ENCODE measurements at places on chromosomes 13 and 19.

DNA sequence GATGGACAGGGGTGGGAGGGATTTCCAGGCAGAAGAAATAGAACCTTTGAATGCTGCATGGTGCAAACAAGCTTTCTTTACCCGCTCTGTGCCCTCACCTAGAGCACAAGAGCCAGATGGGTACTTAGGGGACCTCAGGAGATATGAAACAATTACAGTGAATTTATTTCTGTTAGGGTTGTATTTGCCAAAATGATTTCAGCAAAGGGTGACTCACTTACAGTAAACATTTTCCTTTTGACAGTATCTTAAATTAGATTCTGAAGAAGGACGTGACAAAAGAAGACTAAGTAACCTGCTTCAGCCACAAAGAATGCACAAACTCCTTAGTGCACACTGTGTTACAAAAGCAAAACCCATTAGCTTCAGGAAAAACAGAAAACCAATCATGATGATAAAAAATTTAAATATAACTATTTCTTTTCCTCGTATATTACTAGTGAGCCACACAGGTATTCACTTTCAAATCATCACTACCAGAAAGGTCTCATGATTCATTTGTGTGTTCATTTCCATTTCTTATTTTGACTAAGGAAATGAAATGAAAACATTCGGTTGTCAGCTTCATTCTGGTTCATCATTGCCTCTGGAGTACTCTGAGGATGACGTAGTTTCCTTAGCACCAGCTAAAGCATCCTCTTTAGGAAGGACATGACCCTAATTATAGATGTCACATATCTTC, 158.8 kb downstream of the NHLRC3 start:
- DNase-seq: no peak

- DNase-seq: peak; percentile 17
These were observed 59.6 kb downstream of the MYO9B start for GRCh38 chr19:17135001-17135853.

DNA sequence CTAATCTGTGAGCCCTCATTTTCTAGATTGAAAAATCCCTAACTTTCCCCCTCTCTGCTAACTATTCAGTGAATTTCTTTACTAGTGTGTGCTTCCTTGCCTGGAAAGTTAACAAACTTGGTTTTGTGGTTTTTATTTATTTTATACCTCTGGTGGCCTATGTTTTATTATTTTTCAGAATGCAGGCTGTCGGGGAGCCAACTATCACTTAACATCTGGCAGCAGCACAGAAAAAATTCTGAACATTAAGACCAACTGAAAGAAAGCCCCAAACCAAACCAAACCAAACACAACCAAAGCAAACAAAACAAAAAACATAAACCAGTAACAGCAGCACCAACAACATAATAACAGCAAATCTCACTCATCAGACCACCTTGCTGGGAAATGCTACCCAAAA, 109.0 kb upstream of the KL start:
- no peak for DNase-seq

DNA sequence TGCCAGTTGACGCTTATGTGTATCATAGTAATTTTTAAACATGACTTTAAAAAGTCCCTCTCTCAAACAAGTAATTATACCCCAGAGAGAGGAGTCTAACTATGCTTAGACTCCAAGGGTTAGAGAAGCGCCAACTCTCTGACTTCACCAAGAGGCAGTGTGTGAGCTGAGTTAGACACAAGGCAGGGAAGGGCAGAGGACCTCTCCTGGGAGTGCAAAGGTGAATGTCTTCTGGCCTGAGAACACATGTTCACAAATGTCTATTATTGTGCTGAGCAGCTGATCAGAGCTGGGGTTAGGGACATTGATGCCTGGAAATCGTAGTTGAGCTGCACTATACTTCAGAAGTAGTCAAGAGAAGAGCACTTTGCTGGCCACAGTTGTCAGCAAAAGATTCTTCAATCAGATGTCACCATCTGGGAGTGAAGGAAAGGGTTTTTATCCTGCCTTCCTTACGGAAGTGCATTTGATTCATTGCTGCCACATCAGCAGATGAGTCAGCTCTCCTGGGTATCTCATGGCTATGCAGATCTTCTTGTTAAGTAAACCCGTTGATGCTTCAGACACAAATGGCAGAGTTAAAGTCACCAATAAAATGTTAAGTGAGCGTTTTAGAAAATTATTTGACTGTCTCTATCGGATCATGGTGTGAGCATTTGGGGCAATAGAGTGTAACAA, 283.2 kb upstream of the ARGLU1 start:
- no peak for DNase-seq

DNA sequence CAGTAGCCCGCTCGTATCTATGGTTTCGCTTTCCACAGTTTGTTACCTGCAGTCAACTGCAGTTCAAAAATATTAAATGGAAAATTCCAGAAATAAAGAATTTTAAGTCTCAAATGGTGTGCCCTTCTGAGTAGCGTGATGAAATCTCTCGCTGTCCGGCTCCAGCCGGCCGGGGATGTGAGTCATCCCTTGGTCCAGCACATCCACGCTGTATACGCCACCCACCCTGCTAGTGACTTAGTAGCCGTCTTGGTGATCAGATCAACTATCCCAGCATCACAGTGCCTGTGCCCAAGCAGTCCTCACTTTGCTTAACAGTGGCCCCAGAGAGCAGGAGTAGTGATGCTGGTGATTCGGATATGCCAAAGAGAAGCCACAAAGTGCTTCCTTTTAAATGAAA, 40.0 kb downstream of the ZNF331 start:
- DNase-seq: no peak

GRCh38 chr19:14779151-14779550, 791 bp upstream of the ADGRE2 start:
- DNase-seq: no peak

- DNase-seq: peak; percentile 45
These were observed 627 bp downstream of the LIN7B start for GRCh38 chr19:49114630-49115363.
